Hematopoietic multipotent progenitor cell treated with erythropoietin and hydrocortisone succinate and interleukin-3 and kit ligand, for 6 days (in vitro differentiated cells): ENCODE measurements at places on chromosomes 12 and 14.

GRCh38 chr14:68814539-68815297 lies 21.9 kb upstream of the ZFP36L1 start:
- DNase-seq: peak; percentile 77

GRCh38 chr12:8867786-8868185 lies 45.4 kb downstream of the A2ML1 start:
- DNase-seq: no peak

DNA sequence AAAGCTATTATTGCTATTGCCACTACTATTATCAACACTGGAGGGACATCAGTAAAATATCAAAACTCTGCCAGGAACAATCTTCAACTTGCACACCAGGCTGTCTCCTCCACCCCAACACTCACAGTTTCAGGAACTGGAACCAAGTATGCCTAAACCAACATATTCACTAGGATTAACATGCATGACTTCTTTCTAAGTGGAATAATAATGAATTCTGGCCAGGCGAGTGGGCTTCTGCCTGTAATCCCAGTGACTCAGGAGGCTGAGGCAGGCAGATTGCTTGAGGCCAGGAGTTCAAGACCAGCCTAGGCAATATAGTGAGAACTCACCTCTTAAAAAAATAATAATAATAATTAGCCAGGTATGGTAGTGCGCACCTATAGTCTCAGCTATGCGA lies 58.1 kb downstream of the TBX5 start:
- no peak for DNase-seq

GRCh38 chr12:69435644-69436043 lies 34.5 kb upstream of the FRS2 start:
- DNase-seq: no peak

GRCh38 chr14:94412671-94413638 lies 24.6 kb upstream of the SERPINA1 start:
- no peak for DNase-seq

DNA sequence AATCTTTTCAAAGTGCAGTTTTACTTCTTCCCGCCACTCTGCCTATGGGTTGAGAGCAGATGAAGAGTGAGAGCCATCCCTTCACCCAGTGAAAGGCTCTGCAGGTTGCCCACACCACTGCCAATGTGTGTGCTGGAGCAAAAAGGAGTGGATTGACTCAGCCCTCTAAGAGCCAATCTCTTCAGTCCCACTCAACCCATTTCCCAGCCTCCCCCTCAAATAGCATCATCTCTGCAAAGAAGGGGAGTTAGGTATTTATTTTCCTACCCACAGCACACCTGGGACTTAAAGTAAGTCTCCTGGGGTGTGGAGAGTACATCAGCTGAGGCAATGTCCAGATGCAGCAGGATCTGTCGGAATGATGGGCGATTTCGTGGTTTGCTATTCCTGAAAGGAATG lies 15.3 kb downstream of the MAP3K12 start:
- no peak for DNase-seq

DNA sequence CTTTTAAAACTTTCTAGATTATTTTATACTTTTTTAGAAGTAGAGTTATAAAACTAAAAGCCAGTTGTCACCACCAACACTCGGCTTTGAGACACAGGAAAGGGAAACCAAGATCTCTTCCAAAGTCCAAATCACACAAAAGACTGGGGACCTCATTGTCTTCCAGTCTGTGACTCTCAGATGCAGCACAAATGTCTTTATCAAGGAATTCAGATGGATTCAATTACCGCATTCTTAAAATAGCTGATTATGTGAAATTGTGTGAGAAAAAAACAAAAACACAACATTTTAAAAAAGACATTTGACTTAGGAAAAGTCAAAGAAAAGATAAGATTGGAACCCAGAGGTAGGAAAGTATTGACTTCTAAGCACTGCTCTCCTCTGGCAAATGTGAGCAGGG lies 3.5 kb upstream of the SIX6 start:
- no peak for DNase-seq

DNA sequence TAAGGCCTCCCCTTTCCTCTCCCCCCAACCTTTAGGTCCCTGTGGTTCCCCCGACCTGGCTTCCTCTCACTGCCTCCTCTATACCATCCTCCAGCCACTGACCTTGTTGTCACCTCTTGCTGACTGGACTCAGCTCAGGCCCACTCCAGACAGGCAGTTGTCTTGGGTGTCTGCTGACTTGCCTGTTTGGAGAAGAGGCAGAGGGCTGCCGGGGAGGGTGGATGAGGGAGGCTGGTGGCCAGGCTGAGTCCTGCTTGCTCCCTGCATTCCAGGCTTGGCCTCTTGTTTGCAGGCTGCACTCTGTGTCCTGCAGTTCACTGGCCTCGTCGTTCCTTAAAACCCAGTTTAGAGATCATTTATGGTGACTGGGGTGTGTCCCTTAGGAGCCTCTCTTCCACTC lies 31.0 kb upstream of the RD3L start:
- no peak for DNase-seq

- DNase-seq: no peak
Observed at GRCh38 chr12:65430006-65430405, 151.5 kb downstream of the MSRB3 start.

GRCh38 chr14:96180043-96180874 lies 24.4 kb upstream of the BDKRB2 start:
- no peak for DNase-seq

DNA sequence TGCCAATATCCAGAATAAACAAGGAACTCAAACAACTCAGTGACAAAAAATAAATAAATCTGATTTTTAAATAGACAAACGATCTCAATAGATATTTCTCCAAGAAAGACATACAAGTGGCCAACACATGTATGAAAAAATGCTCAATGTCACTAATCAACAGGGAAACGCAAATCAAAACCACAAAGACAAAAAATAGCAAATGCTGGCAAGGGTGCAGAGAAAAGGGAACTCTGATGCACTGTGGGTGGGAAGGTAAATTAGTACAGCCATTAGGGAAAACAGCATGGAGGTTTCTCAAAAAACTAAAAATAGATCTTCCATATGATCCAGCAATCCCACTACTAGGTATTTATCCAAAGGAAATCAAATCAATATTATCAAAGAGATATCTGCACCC lies 3.5 kb upstream of the EIF5 start:
- no peak for DNase-seq

GRCh38 chr14:75595226-75595625 lies 16.8 kb downstream of the FLVCR2 start:
- no peak for DNase-seq

- no peak for DNase-seq
Observed at GRCh38 chr14:91322623-91323022, 78.1 kb upstream of the GPR68 start.

GRCh38 chr14:21668377-21668776 lies 5.2 kb downstream of the OR4E1 start:
- DNase-seq: no peak

GRCh38 chr14:68791078-68791901 lies 1.6 kb downstream of the ZFP36L1 start:
- DNase-seq: peak; percentile 56

GRCh38 chr12:114342656-114343055 lies 63.3 kb downstream of the TBX5 start:
- DNase-seq: no peak

GRCh38 chr12:131944601-131945251 lies 5.0 kb upstream of the EP400 start:
- no peak for DNase-seq
